Activated T-cell treated with anti-CD3 and anti-CD28 coated beads for 48 hours (primary cell): ENCODE measurements at places on chromosomes 13 and 19.
A peak's percentile ranks its signal among the peaks of the same experiment; 100 is the strongest.

DNA sequence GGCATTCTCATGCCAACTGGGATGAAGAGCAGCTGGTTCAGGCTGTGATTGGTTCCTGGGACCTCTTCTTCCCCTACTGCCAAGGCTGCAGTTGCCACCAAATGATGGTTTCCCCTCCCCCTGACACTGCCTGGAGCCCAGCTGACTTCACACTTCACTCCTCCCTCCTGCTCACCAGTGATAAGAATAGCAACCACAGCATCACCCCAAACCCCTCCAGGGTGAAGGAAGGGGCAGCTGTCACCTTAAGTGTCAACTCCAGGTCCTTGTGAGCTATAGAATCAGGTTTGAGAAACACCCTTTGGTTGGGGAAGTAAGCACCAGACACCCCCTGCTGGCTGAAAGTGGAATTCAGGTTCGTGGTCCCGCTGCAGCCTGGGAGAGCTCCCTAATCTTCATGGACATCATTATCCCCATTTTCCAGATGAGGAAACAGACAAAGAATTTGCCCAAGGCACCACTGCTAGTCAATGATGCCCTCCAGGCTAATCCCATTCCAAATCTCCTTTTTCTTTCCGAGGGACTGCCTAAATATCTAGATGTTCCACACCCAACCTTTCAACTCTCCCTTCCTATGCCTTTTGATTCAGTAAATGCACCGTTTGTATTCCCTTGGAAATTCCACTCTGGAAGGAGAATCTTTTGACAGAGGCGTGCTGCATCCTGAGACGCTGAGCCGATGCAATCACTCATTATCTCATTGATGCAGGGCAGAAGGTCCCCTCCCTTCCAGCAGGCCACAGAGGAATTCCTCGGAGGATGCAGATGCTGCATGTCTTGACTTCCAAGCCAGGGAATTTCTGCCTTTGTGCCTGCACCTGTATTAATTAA lies 50.6 kb upstream of the UQCRFS1 start:
- peak; percentile 33 for DNase-seq

DNA sequence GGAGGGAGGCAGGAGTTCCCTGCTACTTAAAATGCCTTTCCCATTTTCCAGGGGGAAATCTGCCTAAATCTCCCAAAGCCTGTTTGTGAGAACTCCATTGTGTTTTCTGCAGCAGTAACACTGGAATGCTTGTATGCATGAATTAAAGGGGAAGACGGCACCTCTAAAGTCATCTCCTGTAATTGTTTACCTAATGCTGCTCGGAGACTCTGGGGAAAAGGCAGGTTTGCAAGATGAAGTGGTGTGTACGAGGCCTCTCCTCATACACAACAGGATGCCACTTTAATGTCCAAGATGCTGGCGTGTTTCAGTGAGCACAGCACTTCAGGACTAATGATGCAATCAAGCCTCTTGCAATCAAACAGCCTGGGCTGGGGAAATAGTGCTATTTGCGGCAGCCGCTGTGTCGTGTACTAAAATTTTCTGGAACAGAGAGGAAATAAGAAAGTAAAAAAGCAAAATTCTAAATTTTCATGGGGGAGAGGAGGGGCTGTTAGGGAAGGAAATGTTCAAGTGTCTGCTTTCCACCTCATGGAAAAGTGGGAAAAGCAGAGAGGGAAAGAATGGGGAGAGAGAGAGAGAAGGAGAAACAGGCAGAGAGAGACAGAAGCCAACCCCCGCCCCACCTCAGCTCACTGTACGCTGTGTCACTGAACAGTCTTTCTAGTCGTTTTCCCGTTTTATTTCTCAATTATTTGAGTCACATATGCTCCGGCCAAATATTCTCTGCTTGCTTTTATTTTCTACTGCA lies 32.9 kb downstream of the TSHZ3 start:
- DNase-seq: no peak

DNA sequence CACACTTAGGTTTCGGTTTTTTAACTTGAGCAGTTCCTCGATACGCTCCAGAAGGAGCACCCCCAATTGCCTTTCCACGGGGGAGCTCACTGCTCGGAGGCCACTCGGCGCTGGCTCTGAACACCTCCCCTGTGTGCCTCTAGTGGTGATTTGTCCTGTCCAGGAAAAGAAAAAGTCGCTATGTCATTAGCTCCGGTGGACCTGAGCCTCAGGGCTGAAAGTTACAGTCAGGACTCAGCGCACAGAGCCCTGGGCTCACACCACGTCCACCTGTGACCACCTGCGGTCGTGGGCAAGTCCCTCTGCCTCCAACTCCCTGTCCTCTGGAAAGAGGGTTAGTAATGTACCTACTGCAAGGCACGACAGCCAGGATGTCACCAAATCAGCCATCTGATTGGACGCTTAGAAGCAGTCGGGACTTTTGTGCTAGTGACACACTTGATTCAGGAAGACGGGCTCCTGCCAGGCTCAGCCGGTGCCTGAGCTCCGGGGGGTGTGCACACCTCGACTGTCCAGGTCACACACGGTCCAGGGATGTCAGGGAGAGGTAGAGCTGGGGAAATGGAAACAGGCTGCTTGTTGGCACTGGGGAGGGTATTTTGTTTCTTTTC lies 3.9 kb upstream of the TMPRSS9 start:
- no peak for DNase-seq

GRCh38 chr13:67148161-67148571 lies 82.0 kb downstream of the PCDH9 start:
- DNase-seq: no peak

DNA sequence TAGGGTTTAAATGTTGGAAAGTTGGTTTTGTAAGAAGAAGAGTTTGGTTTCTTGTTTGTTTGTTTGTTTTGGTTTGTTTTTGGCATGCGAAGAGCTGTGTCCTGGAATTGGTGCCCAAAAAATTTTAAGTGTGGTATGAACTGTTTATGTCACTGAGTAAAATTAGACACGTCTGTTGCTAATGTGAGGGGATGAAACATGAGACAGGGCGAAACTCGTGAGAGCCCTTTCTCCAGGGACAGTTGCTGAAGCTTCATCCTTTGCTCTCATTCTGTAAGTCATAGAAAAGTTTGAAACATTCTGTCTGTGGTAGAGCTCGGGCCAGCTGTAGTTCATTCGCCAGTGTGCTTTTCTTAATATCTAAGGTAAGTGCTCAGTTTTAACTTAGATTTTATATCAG lies at the start of gene SGCG:
SGCG (plus strand) TSS at position 269 of the 400 bp plus-strand sequence. CDS start 22,716 bp downstream, outside the sequence.
- DNase-seq: no peak

DNA sequence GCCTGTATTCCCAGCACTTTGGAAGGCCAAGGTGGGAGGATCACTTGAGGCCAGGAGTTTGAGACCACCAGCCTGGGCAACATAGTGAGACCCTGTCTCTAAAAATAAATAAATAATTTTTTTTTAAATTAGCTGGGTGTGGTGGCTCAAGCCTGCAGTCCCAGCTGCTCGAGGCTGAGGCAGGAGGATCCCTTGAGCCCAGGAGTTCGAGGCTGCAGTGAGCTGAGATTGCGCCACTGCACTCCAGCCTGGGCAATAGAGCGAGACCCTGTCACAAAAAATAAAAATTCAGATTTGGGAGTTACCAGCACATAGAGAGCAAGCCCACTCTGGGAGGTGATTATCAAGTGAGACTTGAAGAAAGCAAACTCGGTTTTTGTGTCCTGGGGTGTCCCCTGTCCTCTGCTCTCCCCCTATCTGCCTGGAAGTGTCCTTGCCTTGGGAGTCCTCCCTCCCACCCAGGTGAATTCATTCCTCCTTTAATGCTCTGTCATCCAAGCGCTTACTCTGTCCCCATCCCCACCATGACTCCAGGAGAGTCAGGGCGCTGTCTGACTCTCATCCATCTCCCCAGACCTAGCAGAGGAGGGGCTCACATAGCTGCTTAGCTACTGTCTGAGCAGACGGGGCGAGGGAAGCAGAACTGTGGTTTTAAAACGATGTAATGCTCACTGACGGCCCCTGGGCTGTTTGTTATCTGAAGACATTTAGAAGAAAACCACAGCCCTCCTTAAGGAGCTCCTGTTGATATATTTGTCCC lies 146.8 kb downstream of the STK24 start:
- no peak for DNase-seq

DNA sequence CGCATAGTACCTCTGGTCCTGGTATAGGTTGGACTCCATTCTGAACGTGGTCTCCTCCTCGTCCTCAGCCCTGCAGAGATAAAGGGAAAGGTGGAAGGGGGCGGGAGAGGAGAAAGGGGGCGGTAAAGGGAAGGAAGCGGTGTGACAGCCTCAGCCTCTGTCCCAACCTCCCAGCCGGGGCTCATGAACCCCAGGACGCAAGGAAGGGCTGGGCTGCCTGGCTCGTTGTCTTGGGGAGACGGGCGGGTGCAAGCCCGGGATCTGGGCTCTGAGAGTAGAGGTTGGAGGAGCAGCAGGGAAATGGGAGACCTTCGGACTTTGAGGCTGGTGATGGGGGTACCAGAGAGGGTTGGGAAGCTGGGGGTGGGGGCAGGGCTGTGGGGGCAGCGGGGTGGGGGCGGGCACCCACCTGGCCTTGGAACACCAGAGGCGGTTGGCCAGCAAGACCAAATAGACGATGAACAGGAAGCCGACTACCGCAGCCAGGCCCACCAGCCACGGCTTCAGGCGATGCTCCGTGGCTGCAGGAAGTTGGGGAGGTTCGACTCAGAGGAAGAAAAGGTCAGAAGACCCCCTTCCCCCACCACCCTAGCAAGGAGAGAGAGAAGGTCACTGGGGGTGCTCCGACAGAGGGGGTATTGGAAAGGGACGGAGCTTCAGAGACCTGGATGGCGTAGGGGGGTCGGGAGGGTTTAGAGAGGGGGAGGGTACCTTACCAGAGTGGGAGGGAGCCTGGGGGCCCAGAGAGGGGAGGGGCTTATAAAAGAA lies 1.7 kb downstream of the SMIM24 start:
- DNase-seq: no peak

DNA sequence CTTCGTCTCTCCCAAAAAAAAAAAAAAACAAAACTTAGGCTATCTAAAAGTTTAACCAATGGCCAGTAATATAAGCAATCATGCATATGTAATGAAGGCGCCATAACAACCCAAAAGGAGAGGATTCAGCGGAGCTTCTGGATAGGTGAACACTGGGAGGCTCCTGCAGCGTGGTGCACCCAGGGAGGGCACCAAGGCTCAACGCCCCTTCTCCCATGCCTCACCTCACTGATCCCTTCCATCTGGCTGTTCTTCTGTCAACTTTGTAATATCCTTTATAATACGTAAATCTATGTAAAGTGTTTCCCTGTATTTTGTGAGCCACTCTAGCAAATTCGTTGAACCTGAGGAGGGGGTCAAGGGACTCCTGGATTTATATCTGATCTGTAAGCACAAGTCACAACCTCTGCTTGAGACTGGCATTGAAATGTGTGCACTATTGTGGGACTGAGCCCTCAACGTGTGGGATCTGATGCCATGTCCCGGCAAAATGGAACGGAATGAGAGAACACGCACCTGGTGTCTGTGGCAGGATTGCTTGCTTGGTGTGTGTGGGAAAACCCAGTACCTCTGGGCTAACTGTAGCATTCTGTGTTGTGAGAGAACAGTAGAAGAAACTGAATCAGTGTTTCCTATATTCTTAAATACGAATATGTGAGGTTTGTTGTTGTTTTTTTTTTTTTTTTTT lies 521 bp upstream of the ZNF665 start:
- DNase-seq: no peak

- no peak for DNase-seq
Measured at GRCh38 chr19:17097593-17098126, 22.1 kb downstream of the MYO9B start.

- DNase-seq: no peak
Measured at GRCh38 chr13:105638426-105638825, 897.0 kb downstream of the EFNB2 start.

DNA sequence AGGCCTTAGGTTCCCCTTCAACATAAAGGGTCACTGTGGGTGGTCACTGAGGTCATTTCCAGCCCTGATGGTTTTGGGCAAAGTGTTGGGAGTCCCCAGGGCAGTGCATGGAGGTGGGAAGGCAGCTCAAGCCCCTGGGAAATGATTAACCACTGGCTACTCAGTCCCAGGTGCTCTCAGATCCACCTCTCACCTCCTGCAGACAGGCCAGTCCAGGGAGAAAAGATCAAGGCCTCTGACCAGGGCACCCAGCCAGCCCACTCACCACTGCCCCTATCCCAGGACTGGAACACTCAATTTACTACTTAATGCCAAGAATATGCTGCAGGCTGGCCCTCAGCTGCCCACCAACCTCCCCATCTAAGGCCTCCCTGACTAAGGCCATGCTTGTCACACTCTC lies 1307.9 kb downstream of the UQCRFS1 start:
- no peak for DNase-seq

DNA sequence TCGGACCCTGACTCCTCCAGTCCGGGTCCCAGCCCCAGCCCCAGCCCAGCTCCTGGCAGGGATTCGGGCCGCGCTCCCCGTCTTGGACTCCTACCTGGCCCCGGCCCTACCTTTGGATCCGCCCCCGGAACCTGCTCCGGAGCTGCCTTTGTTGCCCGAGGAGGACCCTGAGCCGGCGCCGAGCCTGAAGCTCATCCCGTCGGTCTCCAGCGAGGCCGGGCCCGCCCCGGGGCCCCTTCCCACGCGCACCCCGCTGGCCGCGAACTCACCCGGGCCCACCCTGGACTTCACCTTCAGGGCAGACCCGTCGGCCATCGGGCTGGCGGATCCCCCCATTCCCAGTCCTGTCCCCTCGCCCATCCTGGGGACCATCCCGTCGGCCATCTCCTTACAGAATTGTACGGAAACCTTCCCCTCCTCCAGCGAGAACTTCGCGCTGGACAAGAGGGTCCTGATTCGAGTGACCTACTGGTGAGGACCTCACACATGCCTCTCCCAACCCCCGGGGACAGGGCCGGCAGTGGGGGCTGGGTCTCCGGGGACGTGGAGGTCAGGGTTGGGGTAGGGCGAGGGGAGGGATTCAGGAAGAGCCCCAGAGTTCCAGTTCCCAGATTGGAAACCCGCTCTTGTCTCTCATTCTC lies 732 bp downstream of the SELENOV start:
- no peak for DNase-seq

DNA sequence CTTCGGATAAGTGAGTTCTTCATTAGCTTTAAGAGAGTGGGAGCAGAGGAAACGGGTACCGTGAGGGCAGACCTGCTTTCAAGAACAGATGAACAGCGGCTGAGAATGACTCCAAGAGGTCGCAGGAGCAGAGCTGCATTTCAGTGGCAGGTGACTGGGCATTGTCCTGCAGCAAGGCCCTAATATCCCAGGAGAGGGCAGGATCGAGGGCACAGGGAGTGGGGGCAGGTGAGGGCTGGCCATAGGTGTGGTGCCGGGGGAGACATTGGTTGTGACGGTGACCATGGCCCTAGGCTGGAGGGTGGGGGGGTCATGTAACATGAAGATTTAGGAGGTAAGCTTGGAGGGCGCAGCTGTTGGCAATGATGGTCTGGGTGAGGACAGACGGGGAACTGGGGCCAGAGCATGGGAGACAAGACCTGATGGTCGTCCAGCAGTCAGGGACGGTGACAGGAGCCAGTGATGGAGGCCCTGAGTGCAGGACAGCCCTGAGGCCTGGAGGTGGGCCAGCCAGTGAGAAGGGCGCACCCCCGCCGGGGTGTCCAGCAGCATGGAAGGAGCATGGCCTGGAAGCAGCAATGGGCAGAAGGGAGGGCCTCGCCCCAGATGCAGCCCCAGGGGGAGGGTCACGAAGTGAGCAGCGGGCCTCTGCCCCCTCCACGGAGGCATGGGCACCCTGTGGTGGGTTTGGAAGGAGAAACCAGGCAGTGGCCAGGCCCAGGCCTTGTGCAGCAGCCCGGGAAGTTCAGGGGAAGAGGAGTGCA lies 29.2 kb upstream of the LAMP1 start:
- no peak for DNase-seq

- DNase-seq: no peak
Measured at GRCh38 chr13:85366759-85367417, 432.3 kb downstream of the SLITRK6 start.
